ENCODE measurements at places on chromosomes 5 and 9.

- H3K27me3 ChIP-seq = no peaks in the 10 kb centered on the region
- peaks cover 68% of the 10 kb centered on the region for H3K4me1 ChIP-seq
- H3K27ac ChIP-seq = no peak overlapping the region
These were observed 6.2 kb downstream of the SEMA4D start for GRCh38 chr9:89491694-89492093.

DNA sequence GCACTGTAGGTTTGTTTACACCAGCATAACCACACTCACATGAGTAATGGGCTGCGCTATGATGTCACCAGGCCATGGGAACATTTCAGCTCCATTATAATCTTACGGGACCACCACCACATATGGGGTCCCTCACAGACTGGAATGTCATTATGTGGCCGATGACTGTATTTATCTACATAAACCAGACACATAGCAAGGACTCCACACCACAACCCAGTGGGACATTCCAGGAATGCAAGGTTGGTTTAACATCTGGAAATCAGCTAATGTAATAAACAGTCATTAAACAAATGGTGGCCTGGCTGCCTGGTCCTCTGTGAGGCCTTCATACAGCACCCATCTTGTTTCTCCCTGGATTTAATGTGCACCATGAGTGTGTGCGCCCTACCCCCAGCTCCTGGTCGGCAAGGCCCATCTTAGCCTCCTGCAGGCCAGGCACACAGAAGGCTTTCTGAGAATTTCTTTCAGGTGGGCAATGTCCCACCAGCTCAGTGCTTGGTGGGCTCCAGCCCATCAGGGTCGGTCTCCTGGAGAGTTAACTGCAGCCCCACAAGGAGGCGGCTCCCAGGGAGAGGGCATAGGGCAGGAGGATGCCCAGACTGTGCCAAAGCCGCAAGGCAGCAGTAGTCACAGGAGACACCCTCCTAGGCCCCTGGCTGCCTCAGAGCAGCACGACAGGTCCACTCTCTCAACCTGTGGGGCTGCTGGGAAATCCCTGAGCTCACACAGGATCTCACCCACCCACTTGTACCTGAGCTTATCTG is 35.9 kb upstream of the SARDH start:
- no peak overlapping the region for H3K4me3 ChIP-seq
- peaks cover 80% of the 10 kb centered on the region for H3K36me3 ChIP-seq
- no peaks in the 10 kb centered on the region for H3K4me1 ChIP-seq
- no peaks in the 10 kb centered on the region for H3K27me3 ChIP-seq
- DNase-seq = no peak

GRCh38 chr5:6376974-6377520 is 1.3 kb downstream of the MED10 start:
- no peak for DNase-seq
- no peaks in the 10 kb centered on the region for H3K27me3 ChIP-seq
- H3K36me3 ChIP-seq = peaks cover 17% of the 10 kb centered on the region
- peak overlapping the region; percentile 76 for H3K27ac ChIP-seq
- H3K4me3 ChIP-seq = peak overlapping the region; percentile 78

DNA sequence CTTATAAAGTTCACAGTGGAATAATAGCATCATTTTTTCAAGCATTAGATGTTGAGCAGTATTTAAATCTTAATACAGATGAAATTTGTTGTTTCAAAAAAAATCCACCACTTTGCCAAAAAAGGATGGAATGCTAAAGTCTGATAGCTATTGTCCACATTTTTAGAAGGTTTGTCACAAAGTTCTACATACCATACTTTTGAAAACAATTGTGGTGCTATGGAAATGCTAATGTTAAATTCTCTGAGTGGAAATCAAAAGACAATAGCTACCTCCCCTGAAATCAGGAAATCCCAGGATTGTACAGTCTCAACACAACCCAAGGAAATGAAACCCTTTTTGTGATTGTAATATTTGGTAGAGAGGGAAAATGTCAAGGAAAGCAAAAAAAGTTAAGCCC is 19.3 kb upstream of the GRAMD2B start:
- H3K27me3 ChIP-seq = no peaks in the 10 kb centered on the region
- H3K4me1 ChIP-seq = no peaks in the 10 kb centered on the region
- H3K36me3 ChIP-seq = no peaks in the 10 kb centered on the region
- H3K4me3 ChIP-seq = no peak overlapping the region

DNA sequence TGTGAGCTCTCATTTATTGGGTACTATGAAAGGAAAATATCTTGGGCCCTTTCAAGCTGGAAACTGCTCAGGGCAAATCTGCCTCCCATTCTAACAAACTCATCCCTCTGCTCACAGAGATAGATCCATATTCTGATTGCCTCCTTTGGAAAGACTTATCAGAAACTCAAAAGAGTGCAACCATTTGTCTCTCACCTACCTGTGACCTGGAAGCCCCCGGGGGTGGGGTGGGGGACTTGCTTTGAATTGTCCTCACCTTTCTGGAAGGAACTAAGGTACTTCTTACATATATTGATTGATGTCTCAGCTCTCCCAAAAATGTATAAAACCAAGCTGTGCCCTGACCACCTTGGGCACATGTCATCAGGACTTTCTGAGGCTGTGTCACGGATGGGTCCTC is 125.3 kb downstream of the ATP10B start:
- no peak overlapping the region for H3K27ac ChIP-seq
- H3K27me3 ChIP-seq = no peaks in the 10 kb centered on the region
- no peak for DNase-seq
- no peaks in the 10 kb centered on the region for H3K4me1 ChIP-seq
- H3K4me3 ChIP-seq = no peak overlapping the region
- no peaks in the 10 kb centered on the region for H3K36me3 ChIP-seq

GRCh38 chr5:10581867-10582511 is 18.1 kb downstream of the ANKRD33B start:
- peaks cover 75% of the 10 kb centered on the region for H3K4me1 ChIP-seq
- no peaks in the 10 kb centered on the region for H3K36me3 ChIP-seq
- no peak overlapping the region for H3K27ac ChIP-seq
- no peak overlapping the region for H3K4me3 ChIP-seq
- DNase-seq = no peak

GRCh38 chr9:127166111-127166510 is 43.7 kb upstream of the ANGPTL2 start:
- H3K4me1 ChIP-seq = peaks cover 31% of the 10 kb centered on the region
- H3K27ac ChIP-seq = no peak overlapping the region
- H3K27me3 ChIP-seq = no peaks in the 10 kb centered on the region
- H3K4me3 ChIP-seq = no peak overlapping the region

DNA sequence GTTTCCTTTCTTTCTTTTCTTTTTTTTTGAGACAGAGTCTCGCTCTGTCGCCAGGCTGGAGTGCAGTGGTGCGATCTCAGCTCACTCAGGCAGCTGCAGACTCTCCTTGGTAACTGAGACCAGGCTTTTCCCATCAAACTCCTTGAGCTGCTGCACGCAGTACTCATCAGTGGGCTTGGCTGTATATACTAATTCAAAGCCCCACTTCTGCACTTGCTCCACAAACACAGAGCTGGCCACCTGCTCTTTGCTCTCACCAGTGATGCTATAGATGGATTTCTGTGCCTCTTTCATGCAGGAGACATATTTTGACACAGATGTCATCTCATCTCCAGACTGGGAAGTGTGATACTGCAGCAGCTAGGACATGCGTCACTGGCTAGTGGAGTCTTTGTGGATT is 252.7 kb downstream of the AP3B1 start:
- DNase-seq = no peak
- no peak overlapping the region for H3K27ac ChIP-seq
- H3K36me3 ChIP-seq = peaks cover 5% of the 10 kb centered on the region

GRCh38 chr5:35938568-35939227 is at the start of gene CAPSL:
CAPSL (minus strand) TSS chr5:35938622; CDS start chr5:35921120, 17,502 bp downstream.
- H3K4me3 ChIP-seq = no peak within 1 kb of the TSS
- no peaks in the 10 kb centered on the region for H3K27me3 ChIP-seq
- no peaks in the 10 kb centered on the region for H3K36me3 ChIP-seq
- DNase-seq = no peak
- no peaks in the 10 kb centered on the region for H3K4me1 ChIP-seq

DNA sequence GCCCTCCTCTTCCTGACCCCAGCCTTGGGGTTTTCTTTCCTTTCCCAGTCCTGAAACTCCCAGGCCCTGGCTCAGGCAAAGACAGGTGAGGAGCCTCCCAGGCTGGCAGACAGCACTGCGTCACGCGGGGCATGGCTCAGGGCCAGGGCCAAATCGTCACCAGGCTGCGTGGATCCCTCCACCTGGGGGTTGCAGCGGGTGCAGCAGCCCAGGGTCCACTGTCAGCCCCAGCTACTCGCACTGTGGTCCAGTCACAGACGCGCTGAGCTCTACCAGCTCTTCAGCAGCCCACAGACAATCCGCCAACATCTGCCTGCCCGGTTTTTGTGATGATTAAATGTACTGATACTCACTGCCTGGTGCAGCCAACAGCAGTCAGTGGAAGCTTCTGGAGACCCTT is 12.1 kb downstream of the FAM78A start:
- no peaks in the 10 kb centered on the region for H3K27me3 ChIP-seq
- no peak overlapping the region for H3K4me3 ChIP-seq

DNA sequence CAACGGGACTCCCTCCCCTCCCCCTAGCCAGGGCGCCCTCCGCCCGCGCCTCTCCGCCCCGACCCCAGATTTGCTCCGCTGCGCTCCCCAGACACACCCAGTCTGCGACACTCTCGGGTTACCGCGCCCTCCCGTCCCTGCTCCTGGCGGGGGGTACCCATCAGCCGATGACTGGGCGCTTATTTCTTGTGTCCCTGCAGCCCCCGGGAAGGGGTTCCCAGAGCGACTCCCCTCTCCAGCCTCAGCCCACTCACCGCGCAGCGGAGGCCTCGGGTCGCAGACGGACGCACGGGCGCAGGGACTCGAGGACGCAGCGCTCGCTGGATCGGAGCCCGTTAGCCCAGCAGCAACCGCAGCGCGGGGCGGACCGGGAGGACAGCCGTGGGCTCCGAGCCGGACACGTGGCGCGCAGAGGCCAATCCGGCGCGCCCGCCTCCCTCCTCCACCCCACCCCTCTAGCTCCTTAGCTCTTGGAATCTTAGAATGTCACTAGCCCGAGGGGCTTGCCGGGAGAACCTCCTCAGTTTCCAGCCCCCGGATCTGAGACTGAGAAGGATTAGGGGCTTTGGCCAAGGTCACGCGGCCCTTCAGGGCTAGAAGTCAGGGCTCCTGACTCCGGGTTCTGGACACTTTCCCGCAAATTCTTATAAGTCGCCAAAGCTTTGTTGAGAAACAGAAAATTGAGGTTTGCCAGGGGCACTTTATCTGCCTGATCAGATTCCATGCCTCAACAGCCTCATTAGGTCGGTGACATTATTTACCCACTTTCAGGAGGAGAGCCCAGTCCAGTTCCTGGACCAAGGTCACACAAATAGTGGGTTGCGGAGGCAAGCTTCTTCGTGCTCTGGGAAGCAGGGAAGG is at the start of gene ANXA6:
ANXA6 (minus strand) TSS at position 354 of the 861 bp plus-strand sequence. CDS start 9,878 bp downstream, outside the sequence.
- H3K27me3 ChIP-seq = no peaks in the 10 kb centered on the region
- DNase-seq = peak; percentile 72
- H3K36me3 ChIP-seq = no peaks in the 10 kb centered on the region
- H3K4me3 ChIP-seq = peak within 1 kb of the TSS; percentile 93
- peaks cover 63% of the 10 kb centered on the region for H3K4me1 ChIP-seq
- H3K27ac ChIP-seq = peak within 1 kb of the TSS; percentile 76

DNA sequence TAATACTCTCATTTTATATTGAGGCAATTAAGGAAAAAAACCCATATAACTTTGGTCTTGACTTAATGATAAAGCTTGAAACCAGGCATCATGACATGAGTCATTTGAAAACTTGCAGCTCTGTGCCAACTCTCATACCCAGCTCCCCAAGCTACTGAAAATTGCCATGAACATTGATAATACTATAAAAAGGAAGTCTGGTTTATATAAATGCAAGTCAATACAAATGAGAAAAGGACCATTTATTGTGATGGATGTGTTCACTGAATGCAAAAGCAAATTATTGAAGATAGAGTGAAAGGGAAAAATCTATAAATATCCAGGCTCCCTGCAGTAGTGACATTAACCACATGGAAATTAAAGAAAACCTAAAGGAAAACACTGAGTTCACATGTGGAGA is 116.3 kb downstream of the DEPDC1B start:
- DNase-seq = no peak
- H3K4me3 ChIP-seq = no peak overlapping the region
- H3K27ac ChIP-seq = no peak overlapping the region
- H3K36me3 ChIP-seq = no peaks in the 10 kb centered on the region

GRCh38 chr9:35711501-35712428 is 20.2 kb downstream of the TLN1 start:
- H3K27me3 ChIP-seq = no peaks in the 10 kb centered on the region
- no peak for DNase-seq
- peaks cover 91% of the 10 kb centered on the region for H3K36me3 ChIP-seq
